COLO829 (cell line): ENCODE measurements at places on chromosomes 1 and 21.

GRCh38 chr1:228362884-228363450 is 43.7 kb downstream of the TRIM11 start:
- DNase-seq, result no peak

DNA sequence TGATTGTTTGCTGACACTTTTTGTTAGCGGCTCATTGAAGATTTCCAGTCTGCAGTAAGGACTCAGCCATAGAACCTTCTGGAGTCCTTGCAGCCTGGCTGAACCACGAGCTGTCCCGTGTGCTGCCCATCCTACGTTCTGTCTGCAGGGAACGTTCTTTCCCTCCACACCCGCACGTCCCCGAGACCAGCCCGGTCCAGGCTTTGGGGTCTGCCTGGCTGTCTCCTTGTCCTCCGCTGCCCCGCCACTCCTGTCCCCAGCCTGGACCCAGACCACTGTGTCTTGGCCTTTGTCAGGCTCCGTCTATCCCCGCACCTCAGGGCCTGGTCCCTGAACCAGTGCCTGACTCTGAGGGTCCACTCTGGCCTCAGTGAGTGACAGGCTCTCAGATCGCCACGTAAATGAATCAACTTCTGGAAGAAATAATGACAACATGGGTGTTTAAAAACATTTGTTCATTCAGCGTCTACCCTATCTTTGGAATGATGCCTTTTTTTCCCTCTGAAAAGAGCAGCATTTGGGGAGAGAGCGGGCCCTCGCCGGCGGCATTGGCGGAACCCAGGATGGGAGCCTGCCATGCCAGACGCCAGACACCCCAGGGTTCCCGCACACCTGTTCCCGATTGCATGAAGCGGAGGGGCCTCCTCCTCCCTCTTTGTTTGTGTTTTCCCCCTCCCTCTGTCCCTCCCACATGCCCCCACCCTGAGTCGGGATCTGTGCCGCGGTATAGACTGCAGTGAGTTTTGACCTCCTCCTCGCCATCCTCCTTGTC is 43.9 kb upstream of the C1orf174 start:
- no peak for DNase-seq

GRCh38 chr1:214455971-214456867 is 95.2 kb downstream of the PTPN14 start:
- no peak for DNase-seq

GRCh38 chr1:168032029-168032428 is 95.2 kb upstream of the MPC2 start:
- no peak for DNase-seq

GRCh38 chr1:27787895-27788294 is 14.9 kb downstream of the STX12 start:
- DNase-seq, result peak; percentile 63

GRCh38 chr21:15311510-15311909 is 246.7 kb upstream of the NRIP1 start:
- no peak for DNase-seq

DNA sequence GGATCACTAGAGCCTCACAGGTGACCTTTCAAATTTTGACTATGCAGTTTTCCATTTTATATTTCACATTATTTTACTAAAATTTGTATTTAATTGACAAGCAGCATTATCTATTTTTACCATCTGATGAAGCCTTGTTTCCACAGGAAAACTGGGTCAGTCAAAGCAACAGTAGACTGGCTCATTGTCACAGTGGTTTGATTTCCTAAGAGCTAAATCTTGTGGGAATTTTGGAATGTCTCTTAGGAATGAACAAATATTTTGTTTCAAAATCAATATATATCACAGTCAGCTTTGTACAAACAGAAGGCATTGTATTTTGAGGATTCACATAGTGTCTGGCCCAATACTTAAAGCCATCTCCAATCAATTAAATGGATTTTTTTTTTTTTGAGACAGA is 152.6 kb upstream of the RNPC3 start:
- DNase-seq, result no peak

- DNase-seq, result no peak
Measured at GRCh38 chr1:54163051-54163450, 10.3 kb upstream of the CDCP2 start.

GRCh38 chr1:181469829-181470228 is 13.5 kb upstream of the CACNA1E start:
- peak; percentile 47 for DNase-seq

- DNase-seq, result no peak
Measured at GRCh38 chr21:44974676-44975075, 34.8 kb downstream of the SLX9 start.

- no peak for DNase-seq
Measured at GRCh38 chr21:42574234-42575027, 60.8 kb downstream of the SLC37A1 start.

DNA sequence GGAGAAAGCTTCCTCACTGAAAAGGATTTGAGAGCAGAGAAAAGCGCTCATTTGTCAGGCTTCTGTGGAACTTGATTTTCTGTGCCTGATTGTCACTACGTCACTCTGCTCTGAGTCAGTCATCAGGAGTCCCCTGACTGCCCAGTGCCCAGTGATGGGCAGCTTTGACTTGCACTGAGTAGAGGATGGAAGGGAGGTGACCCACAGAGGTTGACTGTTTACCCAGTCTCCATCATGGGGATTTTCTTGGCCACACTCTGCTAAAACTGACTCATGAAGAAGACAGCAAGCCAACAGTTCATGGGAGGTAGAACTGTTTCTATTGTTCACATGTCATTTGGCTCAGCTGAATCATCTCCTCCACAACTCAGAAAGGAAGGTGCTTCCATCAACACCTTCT is 82.1 kb upstream of the DUSP10 start:
- DNase-seq, result no peak

DNA sequence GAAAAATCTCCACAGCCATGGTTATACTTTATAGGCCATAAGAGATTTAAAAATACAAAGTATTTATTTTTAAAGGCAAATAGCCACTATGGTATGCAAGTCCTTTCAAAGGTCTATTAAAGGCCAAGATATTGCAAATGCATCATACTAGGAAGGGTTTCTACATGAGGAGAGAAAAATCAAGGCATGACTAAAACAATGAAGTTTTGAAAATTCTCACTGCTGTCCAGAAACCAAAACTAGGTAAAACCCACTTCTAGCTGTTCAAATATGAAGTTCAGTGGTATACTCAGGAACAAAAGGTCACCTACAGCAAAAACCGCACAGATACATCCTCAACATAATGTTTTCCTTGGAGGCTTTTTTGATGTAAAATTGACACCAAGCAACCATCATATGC is 75.0 kb downstream of the EPS15 start:
- no peak for DNase-seq

DNA sequence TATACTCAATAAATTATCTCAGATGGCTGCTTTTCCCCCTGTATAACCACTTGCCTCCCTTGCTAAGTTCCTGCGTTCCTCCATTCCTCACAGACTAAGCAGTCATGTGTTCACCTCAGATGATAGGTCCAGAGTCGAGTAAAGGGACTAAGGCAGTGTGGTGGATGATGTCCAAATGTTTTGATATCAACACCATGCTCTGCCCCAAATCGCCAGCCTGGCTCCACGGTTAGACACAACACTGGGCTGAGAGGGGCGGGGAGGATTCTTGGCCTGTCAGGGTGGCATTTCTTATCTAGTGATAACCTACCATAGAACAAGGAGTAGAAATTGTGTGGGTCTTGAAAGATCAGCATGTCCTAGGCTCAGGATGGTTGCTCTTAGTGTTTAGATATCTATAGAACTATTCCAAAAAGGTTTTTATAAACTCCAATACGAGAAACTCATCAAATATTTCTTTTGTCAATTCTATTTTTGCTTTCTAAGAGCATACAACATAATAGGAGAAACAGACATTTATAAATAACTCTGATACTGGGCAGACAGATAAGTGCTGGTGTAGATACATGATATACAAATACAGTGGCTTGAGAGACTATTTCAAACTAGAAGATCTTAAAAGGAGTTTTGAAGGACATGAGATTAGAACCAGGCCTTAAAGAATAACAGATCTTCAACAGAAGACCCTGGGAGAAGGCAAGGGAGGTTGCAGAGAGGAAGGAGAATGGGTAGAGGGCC is 21.5 kb downstream of the GJA5 start:
- no peak for DNase-seq

DNA sequence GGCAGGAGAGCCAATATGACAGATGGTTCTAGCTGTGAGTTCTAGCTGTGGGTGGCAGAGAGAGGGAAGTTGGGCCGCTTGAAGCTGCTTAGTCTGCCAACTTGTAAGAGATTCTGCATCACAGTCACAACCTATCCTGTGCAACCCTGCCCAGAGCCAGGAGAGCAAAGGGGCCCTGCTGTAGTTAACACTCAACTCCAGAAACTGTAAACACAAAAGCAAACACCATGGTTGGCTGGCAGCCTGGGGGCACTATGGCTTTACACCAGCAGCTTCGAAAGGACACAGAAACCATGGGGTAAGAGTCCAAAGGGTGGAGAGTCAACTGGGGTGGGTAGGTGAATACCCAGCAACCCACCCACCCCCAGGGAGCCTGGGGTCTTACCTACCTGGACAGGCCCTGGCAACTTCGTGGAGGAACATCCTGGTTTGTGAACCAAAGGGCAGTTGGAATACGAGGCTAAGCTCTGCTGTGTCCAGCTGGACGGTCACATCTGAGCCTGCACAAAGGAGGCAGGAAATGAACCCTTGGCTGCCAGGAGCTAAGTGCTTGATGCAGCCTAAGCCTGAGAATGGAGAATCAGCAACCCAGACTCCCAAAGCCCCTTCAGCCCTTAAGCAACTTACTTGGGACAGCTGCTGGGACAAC is 6.4 kb downstream of the INPP5B start:
- DNase-seq, result no peak

DNA sequence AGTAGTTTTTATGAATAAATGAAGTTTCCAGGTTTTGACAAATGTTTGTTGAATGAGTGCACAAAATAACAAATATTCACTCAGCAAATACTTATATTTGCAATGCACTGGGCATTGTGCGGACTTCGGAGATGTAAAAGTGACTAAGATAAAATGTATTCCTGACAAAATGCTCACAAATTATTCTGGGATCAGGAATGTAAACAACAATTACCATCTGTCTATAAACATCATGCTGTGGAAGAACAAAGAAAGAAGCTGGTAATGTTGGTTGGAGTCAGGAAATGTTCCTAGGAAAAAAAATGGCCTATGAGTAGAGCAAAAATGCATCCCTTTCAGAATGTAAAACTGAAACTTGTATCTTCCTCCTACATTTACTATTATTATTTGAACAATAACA is 68.5 kb downstream of the CRB1 start:
- DNase-seq, result no peak

- no peak for DNase-seq
Measured at GRCh38 chr1:31214316-31215064, 25.2 kb downstream of the NKAIN1 start.

DNA sequence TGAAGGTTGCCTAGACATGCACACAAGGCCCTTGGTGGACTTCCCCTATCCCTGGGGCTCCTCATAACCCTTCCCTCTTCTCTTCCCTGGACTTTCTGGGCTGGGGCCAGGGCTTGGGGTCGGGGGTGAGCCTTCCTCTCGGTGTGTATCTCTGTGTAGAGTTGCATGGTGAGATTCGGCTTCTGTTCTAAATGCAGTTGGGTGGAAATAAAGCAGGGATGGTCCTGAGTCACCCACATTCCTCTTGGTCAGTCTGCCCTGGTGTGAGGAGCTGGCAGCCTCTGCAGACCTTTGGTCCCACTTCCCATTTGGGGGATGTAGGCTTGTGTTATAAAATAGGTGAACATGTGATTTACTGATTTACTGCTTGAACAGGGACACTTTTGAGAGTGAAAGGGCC is 38.0 kb downstream of the ADARB1 start:
- DNase-seq, result no peak

DNA sequence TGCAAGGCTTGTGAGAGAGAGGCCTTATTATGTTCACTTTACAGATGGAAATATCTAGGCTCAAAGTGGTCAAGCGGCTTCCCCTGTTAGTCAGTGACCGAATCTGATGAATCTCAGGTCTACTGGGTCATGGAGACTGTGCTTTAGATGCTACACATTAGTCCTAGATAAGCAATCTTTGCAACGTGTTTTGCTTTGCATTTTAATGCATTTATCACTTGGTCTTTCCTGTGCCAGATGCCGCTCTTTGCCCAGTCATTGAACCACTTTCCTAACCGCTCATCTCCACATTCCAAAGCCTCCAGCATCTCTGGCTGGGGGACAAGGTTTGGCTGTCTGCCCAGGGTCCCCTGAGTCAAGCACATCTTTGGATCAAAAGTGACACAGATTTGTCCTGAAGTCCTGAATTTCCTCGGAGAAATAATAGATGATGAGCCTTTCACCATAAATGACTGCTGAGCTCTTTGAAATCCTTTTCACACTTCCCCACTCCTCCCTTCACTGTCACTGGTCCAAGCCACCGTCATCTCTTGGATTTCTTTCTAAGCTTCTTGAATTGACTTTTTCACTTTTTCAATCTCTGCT is 96.0 kb upstream of the USP24 start:
- DNase-seq, result no peak

DNA sequence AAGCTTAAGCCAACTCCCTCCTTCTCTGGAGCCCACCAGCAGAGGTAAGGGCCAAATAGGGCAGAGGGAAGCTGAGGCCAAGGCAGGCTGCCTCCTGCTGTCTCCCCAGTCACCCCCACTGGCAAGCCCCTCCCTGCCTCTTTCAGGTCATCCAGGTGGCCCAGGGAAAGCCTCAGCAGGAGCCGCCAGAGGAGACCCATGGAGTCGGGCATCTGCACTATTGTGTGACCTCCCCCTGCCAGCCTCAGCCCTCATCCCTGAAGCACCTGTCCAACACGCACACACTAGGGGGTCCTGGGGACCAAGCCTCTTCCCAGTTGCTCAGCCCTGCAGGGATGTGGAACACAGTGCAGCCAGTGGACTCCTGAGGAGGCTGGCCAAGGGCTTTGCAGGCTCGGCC is 5.3 kb upstream of the NAXE start:
- DNase-seq, result no peak

DNA sequence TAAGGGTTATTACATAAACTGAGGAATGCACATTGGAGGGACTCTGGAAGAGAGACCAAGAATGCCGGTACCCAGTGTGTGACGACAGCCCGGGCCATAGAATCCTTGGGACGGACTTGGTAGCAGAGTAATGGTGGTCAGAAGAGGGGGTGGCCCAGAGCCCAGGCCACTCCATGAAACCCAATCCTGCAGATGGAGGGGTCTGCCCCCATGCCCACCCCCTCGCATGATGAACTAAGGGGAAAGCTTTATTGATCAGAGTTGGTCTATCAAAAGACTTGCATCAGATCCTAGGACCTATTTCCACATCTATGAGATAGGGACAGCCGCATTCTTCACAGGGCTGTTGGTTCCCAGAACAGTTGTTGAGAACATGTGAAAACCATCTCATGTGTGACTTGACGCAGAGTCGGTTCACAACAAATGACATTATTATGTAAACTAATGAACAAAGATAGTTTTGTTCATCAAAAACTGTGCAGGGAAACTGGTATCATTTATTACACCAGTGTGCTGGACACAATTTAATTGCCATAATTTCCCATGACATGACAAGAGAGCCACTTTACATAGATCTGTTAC is 21.5 kb upstream of the SDC3 start:
- DNase-seq, result no peak

- DNase-seq, result no peak
Measured at GRCh38 chr1:224188286-224188685, 5.2 kb downstream of the DEGS1 start.

- no peak for DNase-seq
Measured at GRCh38 chr1:226281058-226281457, 27.9 kb downstream of the LIN9 start.
